ENCODE measurements at places on chromosomes 16 and 17.

DNA sequence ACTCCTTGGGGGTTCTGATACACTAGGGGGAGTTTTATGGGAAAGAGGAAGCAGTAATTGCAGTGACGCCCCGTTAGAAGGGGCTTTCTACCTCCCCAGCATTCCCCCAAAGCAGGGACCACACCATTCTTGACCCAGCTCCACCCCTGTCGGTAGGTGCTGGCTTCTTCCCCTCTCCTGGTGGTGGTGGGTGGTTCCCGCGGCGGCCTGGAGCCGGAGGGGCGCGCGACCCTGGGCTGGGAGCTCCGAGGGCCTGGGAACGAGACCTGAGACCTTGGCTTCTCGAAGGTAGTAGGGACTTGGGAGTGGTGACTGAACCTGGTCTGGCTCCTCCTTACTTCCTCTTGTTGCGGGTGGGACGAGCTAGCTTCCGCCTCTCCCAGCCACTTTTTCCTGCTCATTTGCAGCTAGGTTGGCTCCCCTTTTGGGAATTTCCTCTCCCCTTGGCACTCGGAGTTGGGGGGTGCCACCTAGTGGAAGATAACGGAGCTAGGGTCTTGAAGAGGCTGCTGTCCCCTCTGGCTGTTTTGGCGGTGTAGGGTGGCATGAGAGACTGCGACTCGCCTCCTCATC lies 438 bp downstream of the GRN start:
- no peak for DNase-seq

GRCh38 chr16:83952587-83952939 lies 477 bp upstream of the OSGIN1 start:
- DNase-seq = no peak

DNA sequence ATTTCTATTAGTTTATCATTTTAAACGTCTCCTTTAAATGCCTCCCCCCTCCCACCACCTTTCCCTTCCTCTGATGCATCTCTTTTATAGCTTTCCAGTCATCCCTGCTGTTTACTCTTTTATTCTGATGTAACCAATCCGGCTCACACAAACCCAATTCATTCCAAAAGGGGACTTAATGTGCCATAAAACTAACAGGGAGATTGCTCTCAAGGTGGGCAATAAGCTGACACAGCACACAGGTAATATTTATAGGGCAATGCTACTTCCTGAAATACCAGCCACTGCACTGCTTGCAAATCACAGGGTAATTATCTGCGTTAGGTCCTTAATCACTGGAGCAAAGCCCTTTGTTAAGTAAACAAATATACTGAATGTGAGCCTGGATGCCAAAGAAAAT lies 23.3 kb upstream of the CA10 start:
- no peak for DNase-seq

DNA sequence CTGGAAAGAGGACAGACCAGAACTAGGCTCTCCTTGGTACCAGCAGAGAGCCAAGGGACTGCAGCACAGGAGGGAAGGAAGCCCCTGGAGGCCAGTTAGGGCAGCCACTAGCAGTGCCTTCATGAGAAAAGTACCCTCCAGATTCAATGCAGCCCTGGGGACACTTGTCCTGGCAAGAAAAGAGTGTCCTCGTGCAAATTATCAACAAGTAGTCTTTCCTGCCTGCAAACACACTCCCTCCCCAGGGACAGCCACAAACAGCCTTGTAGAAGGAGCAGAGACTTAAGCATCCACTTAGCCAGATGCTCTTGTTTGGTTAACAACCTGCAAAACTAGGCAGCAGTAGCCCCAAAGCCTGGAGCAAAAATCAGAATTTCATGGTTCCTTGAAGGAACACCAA lies 24.3 kb downstream of the CENPV start:
- DNase-seq = no peak

GRCh38 chr17:75695830-75696271 lies 25.4 kb upstream of the ITGB4 start:
- no peak for DNase-seq

GRCh38 chr16:19377864-19378263 lies 39.8 kb upstream of the TMC5 start:
- no peak for DNase-seq

- no peak for DNase-seq
These were observed 54.4 kb upstream of the ARHGAP44 start for GRCh38 chr17:12734926-12735325.

DNA sequence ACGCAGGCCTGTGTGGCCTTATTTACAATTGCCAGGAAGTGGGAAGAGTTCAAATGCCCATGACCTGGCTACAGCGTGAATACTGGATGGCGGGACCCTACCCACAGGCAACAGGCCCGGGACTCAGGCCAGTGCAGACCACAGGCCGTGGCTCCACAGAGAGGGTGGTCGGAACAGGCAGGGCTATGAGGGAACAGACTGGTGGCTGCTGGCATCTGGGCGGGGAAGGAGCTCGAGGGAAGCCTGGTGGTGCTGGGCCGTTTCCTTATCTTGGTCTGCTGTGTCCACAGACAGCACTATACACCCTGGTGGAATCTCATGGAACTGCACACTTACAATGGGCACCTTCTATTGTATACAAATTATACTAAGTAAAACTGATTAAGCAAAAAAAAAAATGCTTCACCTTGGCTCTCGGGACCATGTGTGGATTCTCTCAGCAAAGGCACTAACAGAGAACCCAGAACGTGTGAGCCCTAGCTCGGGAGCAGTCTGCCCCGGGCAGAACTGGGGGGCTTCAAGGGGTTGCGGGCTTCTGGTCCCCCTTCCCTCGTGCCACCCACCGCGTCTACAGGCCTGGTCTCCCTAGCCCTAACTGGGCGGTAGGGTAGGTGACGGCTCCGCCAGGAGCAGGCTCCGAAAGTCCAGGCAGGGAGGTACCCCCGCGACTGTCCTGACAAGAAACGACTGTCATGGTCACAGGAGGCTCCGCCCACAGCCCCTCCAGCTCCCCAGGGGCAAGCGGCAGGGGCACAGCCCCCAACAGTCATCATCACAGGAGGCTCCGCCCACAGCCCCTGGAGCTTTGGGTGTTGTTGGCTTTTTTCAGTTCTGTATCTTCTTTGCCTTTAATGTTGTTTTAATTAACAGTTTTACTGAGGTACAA lies 21.8 kb downstream of the CEP131 start:
- no peak for DNase-seq

- DNase-seq = no peak
These were observed 37.5 kb upstream of the CIBAR2 start for GRCh38 chr16:85149776-85150175.

DNA sequence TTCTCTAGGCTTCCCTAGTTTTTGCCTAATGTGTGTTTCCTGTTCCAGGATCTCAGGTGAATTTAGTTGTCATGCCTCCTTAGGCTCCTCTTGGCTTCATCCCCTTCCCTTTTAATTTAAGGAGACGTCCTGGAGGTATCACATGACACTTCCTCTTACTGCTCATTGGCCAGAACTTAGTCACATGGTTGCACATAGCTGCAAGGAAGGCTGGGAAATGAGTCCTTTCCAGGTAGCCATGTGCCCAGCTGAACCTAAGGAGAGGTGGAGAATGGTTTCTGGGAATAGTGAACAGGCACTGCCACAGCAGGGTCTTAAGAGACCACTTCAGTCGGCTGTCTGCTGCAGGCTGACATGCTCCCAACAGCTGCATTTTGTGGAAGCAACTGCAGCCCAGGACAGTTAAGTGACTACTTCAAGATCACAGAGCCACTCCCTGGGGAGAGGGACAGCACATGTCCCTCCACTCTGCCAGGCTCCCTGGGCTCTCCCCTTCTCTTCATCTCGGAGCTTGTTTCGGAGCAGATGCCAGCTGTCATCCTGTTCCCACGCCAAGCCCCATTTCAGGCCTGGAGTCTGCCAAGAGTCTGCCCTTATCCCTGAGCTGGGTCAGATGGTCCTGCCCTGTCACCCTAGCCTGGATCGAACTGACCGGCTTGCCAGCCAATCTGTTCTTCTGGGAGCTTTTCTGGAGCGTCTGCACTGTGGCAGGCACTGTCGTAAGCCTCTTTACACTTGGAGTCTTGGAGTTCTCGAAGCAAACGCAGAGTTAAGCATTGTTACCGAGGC lies 81.4 kb upstream of the FOXF1 start:
- DNase-seq = no peak

DNA sequence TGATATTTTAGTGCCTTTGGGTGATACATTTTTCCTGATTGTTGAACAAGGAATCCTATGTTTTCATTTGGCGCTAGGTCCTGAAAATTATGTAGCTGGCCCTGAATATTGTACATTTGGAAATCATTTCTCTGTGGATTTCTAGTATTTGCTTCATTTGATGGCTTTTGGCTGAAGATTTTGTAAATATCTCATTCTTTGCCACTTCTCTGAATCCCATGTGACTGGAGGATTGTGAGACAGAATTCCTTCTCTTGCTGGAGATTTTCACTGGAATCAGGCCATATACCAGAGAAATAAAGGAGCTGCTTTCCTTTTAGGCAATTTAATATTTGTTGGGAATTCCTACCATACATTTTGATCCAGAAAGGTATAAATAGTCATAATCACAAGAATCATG lies 8.6 kb downstream of the KRT28 start:
- no peak for DNase-seq

DNA sequence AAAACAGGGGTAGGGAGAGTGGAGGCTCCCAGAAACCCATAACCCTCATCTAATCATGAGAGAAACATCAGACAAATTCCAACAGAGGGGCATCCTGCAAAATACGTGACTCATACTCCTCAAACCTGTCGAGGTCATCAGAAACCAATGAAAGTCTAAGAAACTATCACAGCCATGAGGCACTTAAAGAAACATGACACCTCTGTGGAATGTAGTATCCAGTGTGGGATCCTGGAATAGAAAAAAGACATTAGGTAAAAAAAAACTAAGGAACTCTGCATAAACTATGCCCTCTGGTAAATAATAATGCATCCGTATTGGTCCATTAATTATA lies 16.4 kb downstream of the CDH5 start:
- no peak for DNase-seq

GRCh38 chr17:49680314-49680713 lies 2.4 kb upstream of the SPOP start:
- DNase-seq = no peak

- DNase-seq = peak; percentile 38
These were observed 144.7 kb upstream of the SOX9 start for GRCh38 chr17:71976011-71976649.

- no peak for DNase-seq
These were observed 129.3 kb downstream of the NTN1 start for GRCh38 chr17:9150446-9151090.

DNA sequence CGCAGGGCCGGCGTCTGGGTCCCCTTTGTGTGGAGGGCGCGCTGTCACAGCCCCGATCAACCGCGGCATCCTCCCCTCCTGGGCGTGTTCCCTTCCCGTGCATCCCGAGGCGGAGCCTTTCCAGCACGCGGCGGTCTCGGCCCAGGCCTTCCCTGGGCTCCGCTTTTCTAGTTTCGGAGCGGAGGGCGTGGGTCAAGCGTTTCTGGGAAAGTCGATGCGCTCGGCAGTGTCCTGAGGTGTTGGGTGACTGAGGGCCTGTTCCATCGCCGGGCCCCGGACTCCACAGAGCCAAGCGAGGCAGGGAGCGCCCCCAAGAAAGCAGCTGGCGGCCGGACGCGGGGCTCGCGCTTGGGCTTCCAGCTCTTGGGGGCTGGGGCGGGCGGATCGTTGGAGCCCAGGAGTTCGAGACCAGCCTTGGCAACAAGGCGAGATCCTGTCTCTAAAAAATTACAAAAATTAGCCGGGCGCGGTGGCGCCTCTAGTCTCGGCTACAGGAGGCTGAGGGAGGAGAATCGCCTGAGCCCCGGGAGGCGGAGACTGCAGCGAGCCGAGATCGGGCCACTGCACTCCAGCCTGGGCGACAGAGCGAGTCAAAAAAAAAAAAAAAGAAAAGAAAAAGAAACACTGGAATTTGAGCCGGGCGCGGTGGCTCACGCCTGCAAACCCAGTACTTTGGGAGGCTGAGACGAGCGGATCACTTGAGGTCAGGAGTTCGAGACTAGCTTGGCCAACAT lies 806 bp downstream of the IFT140 start:
- no peak for DNase-seq

DNA sequence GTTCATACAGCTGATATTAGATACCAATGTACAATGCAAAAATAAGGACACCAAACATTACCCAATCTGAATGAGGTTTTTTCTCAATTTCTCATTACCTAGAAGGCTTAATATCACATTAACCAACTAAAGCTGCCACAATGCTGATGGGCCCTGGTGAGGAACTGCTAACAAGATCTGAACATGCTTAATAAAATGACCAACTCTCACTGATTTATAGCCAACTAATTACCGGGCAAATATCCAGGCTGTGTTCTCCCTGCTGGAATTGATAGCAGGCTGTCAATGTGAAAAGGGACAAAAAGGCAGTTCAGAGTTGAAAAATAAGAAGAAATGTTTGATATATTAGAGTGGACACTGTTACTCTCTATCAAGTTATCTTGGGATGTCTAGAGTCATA lies 124.6 kb downstream of the TOX3 start:
- no peak for DNase-seq
